A172 (cell line): ENCODE measurements at places on chromosomes 11 and 22. TPM values are rescaled to one million over a fixed set of nuclear protein-coding genes. Genes with fewer than 3 reads are reported as not detected.

TCF20 gene
- total RNA-seq: 12.4 and 26.0 TPM in 2 replicates

- DNase-seq: no peak
These were observed 67.5 kb upstream of the PHF21B start for GRCh38 chr22:45077286-45077685.

DNA sequence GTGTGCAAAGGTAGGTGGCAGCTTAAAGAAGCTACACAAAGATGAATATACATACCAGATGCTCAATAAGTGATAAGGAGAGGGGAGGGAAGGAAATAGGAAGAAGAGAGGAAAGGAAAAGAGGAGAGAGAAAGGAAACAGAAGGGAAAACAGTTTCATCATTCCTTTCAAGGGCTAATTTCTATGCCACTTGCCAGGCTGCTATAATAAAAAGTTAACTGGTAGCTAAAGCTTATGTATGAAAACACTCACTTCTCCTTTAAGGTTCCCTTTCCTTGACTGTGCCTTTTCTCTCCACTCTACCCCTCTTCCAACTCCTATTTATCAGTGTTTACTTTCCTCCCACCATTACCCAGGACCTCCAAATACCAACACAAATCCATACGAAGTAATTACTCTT lies 347.9 kb downstream of the DLG2 start:
- DNase-seq: no peak

DNA sequence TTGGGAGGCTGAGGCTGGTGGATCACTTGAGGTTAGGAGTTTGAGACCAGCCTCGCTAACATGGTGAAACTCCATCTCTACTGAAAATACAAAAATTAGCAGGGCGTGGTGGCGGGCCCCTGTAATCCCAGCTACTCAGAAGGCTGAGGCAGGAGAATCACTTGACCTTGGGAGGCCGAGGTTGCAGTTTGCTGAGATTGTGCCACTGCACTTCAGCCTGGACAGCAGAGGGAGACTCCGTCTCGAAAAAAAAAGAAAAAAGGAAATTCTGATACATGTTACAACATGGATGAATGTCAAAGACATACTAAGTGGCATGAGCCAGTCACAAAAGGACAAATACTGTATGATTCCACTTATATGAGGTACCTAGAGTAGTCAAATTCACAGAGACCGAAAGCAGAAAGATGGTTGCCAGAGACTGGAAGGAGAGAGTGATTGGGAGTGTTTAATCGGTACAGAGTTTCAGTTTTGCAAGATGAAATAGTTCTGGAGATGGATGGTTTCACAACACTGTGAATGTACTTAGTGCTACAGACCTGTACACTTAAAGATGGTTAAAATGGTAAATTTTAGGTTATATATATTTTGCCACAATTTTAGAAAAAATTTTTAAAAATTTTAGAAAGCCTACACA lies 92.3 kb downstream of the BLID start:
- no peak for DNase-seq

DNA sequence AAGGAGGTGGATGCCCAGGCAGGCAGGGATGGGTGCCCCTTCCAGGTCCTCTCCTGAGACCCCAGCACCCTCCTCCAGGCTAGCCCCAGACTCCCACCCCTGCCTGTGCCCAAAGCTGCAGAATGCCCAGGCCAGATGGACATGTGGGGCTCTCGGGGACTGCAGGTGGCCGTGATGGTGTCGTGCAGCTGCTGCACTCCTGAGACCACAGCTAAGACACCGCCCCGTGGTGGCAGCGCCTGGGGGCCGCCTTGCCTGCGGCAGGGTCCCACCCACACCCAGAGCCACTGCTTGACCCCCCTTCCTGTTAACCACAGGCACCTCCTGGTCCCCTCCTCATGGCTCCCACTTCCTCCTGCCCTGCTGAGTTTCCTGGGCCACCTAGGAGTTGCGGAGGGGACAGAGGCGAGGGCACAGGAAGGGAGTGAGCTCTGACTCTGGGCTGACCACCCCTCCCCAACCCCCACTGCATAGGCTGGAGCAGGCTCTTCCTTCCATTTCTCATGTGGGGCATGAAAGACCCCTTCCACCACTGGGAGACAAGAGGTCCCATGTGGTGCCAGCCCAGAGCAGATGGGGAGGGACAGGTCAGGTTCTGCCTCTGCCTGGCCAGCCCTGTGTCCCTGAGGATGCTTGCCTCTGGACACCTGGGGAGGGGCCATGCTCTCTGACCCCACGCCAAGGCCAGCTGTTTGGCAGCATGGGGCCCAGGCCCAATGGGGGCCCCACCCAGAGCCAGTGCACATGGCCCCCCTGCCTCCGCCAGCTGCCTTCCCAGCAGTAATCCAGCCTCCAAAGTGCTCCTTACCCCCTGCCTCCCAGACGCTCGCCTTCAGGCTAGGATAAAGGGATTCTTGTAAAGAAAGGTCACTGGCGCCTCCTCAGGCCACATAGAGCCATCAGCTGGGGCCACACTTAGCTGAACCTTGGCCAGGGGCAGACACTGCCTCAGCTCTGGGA lies 29.3 kb downstream of the OSBPL5 start:
- no peak for DNase-seq
